HepG2 (cell line): ENCODE measurements at places on chromosomes 6 and 20. TPM values are rescaled to one million over a fixed set of nuclear protein-coding genes. Genes with fewer than 3 reads are reported as not detected.

The GPR31 gene
- total RNA-seq = not detected in 2 replicates

The FABP7 gene
- total RNA-seq = not detected in 2 replicates

DNA sequence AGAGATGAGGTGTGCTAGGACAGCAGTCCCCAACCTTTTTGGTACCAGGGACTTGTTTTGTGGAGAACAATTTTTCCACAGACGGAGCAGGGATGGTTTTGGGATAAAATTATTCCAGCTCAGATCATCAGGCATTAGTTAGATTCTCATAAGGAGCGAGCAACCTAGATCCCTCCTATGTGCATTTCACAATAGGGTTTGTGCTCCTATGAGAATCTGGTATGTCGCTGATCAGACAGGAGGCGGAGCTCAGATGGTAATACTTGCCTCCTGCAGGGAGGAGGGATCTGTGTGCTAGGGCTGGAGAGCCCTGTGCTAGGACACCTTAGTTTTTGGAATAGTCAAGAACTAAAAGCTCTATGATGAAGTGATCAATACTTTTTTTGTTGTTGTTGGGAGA, 2.5 kb downstream of the SMIM13 start:
- DNase-seq = peak; percentile 76
- H3K4me3 ChIP-seq = peak overlapping the region; percentile 97
- H3K36me3 ChIP-seq = no peaks in the 10 kb centered on the region
- no peak overlapping the region for H3K27ac ChIP-seq
- H3K4me1 ChIP-seq = peaks cover 43% of the 10 kb centered on the region

GRCh38 chr6:31400467-31401289, 2.7 kb upstream of the MICA start:
- peak overlapping the region; percentile 96 for H3K4me3 ChIP-seq
- H3K4me1 ChIP-seq = peaks cover 54% of the 10 kb centered on the region
- H3K36me3 ChIP-seq = no peaks in the 10 kb centered on the region
- H3K27me3 ChIP-seq = no peaks in the 10 kb centered on the region
- DNase-seq = peak; percentile 65

DNA sequence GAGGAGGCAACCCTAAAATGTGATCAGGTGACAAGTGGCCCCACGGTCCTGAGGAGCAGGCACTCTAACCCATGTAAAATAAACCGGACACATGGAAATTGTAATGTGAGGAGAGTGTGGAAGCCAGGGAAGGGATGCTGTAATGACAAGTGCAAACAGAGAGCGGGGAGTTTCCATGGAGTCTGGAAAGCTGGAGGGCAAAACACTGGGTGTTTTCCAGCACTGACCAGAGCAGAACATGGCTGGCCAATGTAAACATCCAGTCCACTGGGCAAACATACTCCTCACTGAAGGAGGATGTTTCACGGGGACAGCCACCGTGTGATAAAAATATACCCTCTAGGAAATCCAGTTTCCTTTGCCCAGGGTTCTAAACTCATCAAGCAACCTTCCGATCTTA, 219.0 kb upstream of the JARID2 start:
- no peaks in the 10 kb centered on the region for H3K36me3 ChIP-seq
- DNase-seq = peak; percentile 78
- peak overlapping the region; percentile 50 for H3K27ac ChIP-seq
- no peaks in the 10 kb centered on the region for H3K27me3 ChIP-seq
- no peak overlapping the region for H3K4me3 ChIP-seq

GRCh38 chr6:13927203-13927602, 2.5 kb downstream of the RNF182 start:
- H3K4me1 ChIP-seq = peaks cover 14% of the 10 kb centered on the region
- no peak overlapping the region for H3K27ac ChIP-seq
- peaks cover 45% of the 10 kb centered on the region for H3K27me3 ChIP-seq
- H3K36me3 ChIP-seq = no peaks in the 10 kb centered on the region
- H3K4me3 ChIP-seq = no peak overlapping the region
